DMS153 (cell line): ENCODE measurements at places on chromosomes 3 and 15.

- DNase-seq, result no peak
These were observed 313.4 kb upstream of the STT3B start for GRCh38 chr3:31219131-31219843.

- DNase-seq, result no peak
These were observed 795.4 kb upstream of the SEMA6D start for GRCh38 chr15:46921891-46922290.

DNA sequence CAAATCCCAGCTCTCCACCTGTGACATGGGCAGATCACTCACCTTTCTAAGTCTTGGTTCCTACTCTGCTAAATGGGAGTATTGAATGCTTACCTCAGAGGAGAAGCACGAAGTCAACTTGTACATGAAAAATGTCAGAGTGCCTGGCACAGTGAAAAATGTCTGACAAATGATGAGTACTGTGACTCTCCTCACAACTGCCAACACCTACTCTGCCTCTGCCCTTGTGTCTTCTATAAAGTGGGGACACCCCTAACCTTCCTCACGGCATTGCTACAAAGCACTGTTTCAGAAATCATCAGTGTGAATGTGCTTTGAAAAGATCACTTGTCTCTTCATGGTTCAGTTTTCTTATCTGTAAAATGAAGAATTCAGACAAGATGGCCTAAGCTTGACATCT lies 940 bp upstream of the CCR1 start:
- DNase-seq, result no peak

GRCh38 chr3:138464491-138464860 lies 30.1 kb downstream of the ESYT3 start:
- no peak for DNase-seq

DNA sequence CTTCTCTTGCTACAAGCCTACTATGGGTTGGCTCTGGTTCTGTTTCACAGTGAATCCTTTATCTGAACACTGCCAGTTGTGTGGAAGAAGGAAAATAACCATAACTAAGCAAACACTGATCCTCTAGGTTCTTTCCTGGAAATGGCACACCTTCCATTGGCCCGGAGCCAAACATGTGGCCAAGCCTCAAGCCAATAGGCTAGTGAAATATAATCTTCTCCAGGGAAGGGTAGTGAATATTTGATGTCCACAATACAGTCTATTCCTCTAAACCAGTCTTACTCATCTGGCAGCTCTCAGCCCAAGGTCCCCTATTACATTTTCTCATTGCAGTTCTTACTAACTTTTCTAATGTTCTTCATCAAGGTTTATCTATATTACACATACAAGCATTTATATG lies 921.3 kb downstream of the TUSC7 start:
- peak; percentile 29 for DNase-seq

DNA sequence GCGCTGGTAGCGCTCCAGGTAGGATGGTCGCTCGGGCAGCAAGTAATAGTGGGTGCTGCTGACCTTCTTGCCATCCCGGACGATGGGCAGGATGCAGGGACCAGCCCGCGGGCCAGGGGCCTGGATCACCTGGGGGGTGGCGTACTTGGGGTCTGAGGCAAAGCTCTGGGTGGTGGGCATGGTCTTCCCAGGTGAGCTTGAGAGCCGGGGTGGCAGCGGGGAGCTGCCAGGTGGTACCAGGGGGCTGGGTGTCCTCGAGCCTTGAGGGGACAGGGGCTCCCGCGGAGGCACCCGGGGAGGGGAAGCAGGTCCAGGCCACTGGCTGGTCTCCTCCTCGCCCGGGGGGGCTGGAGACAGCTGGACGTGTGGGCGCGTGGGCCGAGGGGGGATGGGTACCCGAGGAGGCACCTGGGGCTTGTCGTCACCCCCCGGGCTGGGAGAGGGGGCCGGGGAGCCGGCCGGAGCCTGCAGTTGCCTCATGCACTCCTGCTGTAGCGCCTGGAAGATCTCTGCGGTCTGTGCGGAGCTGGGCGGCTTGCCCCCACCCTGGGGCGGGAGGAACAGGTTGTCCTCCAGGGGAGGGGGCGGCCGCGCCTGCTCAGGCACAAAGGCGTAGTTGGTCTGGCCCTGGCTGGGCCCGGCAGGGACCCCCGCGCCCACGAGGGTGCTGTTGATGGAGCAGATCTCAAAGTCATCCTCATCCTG lies 40.6 kb downstream of the TNK2 start:
- no peak for DNase-seq

DNA sequence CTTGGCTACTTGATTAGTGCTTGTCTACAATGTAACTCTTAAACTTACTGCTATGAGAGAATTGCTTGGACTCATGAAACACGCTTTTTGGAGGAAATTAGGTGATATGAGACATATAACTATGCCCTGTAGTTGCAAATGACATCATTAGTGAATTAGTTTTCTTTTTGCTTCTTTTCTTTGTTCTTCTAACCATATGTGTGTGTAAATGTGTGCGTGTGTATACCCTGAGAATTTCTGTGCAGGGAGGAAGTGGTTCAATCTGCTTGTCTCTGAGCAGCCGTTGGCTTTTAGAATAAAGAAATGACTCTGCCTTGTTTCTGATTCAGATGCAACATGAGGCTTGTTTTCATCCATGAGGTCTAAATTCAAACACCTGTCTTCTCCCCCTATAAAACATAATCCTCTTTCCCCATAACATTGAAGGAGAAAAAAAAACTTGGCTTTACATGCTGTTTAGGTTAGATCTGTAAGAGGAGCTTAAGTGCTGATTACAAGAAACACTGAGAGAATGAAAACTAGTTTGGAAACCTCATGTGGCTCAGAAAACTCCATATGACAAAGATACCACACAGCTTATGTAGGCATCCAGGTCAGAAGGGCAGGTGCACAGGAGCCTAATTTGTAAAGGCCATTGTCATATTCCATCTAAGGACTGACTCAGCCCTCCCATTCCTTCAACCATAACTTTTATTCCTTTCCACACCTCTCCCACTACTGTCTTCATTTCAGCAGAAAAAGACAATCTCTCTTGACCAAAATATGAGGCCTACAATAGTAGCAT lies 30.5 kb upstream of the BLM start:
- no peak for DNase-seq
